Activated CD8-positive, alpha-beta memory T cell treated with anti-CD3 and anti-CD28 coated beads for 1 hour (primary cell): ENCODE measurements at places on chromosomes 12 and 14.

GRCh38 chr12:88408823-88409222, 171.4 kb downstream of the KITLG start:
- no peak for DNase-seq

- DNase-seq: no peak
Observed at GRCh38 chr14:51657762-51658161, 6.1 kb downstream of the FRMD6 start.

DNA sequence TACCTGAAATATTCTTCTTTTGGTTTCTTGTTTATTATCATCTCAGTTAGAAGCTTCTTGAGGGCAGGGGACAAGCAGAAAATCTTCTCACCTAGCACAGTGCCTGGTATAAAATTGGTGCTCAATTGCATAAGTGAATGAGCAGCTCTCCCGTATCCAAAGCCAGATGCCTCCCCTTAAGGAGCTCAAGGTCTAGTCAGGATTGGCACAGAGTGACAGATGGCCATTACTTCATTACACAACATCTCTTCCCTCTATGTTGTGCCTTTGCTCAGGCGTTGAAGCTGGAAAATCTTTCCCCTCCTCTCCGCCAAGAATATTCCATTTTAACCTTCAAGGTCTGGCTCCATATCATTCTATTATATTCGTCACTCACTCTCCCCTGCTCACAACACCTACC, 3.6 kb downstream of the SLC4A8 start:
- no peak for DNase-seq

GRCh38 chr12:55619354-55620138, 17.1 kb upstream of the OR10P1 start:
- DNase-seq: peak; percentile 6

GRCh38 chr12:105705765-105706164, 375.3 kb downstream of the C12orf75 start:
- no peak for DNase-seq

- no peak for DNase-seq
Observed at GRCh38 chr14:49036984-49037516, 549.1 kb downstream of the RPS29 start.

DNA sequence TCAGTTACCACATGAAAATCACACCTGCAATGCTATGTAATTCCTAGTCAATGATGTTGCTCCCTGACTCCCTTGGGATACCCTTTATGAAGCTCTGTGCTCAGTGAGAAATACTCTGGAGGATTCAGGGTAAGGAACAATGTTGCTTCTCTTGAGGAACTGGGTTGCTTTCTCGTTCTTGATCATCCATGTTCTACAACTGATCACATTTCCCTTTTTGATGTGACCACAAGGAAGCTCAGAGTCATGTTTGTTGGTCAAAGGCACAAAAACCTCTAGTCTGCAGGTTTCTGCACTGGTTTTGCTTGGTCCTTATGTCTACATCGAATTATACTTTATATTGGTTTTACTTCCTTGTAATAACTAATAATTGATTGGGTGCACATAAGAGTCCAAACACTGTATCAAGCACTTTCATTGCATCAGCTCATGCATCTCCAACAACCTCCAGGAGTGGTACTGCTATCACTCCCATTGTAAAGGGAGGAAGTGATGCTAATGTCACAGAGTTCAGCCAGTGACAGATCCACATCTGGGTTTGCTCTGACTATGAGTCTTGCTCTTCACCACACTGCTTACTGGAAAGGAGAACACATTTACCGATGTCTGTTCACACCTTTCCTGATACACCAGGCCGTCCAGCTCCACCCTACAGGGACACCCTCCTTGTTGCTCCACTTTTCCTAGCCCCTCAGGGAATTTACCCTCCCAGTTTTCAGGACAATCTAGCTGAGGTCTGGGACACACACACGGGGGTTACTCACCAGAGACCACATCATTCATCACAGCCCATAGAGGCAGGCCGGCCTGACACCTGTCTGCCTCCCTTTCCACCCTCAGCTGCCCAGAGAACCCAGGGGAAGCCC, 41.0 kb downstream of the CMKLR1 start:
- no peak for DNase-seq

- no peak for DNase-seq
Observed at GRCh38 chr12:117090816-117091711, 8.2 kb downstream of the TESC start.

DNA sequence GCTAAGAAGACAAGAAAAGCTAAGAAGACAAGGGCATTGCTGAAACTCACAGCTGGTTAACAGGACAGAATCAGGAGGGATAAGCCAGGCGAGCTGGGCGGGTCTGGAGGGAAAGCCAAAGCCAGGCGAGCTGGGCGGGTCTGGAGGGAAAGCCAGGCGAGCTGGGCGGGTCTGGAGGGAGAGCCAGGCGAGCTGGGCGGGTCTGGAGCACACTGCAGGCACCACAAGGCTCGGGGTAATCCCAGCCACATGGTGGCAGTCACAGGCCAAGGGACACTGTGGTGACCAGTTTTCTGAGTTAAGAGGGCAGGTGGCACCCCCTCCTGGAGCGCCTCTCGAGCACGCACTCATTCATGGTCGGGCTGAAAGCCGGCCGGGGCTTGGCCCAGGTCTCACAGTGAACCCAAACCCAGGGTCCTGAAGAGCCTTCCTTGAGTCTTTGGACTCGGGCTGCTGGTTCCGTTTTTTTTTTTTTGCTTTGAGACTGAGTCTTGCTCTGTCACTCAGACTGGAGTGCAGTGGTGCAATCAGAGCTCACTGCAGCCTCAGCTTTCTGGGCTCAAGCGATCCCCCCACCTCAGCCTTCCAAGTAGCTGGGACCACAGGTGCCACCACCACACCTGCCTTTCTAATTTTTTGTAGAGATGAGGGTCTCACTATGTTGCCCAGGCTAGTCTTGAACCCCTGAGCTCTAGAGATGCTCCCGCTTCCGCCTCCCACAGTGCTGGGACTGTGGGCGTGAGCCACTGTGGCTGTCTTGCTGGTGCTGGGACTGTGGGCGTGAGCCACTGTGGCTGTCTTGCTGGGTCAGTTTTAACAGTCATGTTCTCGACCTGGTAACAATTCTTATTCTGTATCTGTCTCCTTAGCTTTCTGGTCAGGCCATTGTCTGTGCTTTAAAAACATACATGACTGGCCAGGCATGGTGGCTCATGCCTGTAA, 40.2 kb downstream of the HSP90AA1 start:
- no peak for DNase-seq
